GM10248 (cell line): ENCODE measurements at places on chromosomes 1 and 21.

DNA sequence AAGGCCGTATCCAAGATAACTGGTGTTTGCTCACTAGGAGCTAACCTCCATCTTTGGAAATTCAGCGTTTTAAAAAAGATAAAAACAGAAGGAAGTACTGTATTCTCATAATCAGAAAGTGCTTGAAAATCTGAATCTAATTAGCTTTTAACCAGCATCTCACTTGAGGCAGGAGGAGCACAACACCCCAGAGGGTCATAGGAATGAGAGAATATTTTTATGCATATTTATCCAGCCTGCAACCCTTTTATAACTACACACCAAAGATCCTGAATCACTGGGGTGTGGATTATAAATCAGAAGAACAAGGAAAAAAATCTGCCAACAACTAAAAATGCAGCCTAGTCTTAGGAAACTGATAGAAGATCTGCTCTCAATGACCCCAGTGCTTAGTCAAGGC lies 68.0 kb upstream of the PTCH2 start:
- no peak for DNase-seq

DNA sequence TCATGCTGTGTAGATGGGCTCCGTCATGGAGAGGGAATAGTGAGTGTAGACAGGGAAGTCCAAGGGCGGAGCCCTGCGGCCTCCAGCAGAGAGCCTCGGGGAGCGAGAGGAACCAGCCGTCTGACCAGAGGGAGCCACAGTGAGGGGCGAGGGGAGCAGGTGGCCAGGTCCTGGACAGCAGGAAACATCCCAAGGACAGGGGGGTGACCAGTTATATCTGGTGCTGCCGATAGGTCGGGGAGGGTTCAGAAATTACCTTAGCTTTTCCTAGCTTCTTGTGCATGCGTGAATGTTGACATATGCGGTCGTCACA lies 46.5 kb downstream of the TRAPPC10 start:
- DNase-seq = no peak

GRCh38 chr1:16076865-16077238 lies 3.4 kb upstream of the FAM131C start:
- DNase-seq = no peak

GRCh38 chr1:64387389-64388285 lies 82.3 kb upstream of the CACHD1 start:
- no peak for DNase-seq

DNA sequence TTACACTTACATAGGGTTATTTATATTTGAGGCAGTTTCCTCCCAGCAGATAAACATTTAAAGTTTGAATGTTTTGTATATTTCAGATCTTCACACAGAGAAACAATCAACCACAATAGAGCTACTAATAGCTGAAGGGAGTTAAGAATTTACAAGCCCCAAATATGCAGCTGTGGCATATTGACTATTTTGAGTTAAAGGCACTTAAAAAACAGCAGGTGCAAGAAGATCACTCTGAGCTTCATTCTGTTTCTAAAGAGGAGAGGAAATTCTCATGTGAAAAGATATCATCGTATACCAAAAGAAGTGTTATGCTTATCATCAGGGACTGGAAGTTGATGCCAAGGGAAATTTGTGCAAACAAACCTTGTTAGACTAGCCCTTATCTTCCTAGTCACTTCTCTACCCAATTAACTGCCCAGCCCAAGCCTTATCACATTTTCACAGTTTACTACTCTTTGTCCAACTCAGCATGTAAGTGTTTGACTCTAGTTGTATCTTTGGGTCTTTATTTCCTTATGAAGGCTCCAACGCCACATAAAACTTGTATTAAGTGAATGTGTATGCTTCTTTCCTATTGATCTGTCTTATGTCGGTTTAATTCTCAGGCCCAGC lies 66.3 kb upstream of the COG2 start:
- DNase-seq = no peak

- peak; percentile 98 for DNase-seq
These were observed 35.5 kb downstream of the AHDC1 start for GRCh38 chr1:27568300-27569087.

- DNase-seq = no peak
These were observed 275.2 kb downstream of the GRIK1 start for GRCh38 chr21:29664615-29665014.

DNA sequence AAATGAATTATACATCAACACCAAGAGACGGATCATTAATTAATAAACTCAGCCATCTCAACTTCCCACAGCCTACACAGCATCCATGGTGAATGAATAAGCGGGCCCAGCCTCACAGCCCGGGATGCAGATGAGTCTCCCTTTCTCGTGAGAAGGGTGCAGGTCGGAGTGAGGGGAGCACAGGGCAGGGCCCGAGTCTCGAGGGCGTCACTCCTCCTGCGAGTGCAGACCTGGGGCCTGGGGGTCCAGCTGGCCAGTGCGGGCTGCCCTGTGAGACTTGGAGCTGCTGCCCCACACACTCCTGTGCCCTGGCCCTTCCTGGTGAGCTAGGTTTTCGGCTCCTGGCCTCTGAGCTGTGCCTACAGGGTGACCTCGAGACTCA lies 74.7 kb downstream of the AJAP1 start:
- DNase-seq = no peak

- no peak for DNase-seq
These were observed 372.3 kb downstream of the USP25 start for GRCh38 chr21:16102113-16102512.

DNA sequence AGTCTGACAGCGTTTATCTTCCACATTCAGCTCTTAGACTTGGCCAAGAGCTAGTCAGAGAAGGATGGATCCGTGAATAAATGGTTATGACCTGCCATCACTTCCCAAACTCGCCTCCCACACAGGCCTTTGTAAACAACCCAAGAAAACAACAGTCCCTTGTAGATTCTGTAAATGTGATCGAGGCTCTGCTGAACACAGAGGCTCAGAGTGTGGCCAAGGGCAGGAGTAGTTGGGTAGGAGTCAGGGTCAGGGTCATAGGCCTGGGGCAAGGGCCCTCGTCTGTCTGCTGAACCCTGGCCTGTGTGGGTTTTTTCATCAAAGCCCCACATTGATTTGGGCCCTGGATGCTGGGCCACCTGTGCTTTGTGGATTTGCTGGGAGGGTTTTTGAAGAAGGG lies 32.7 kb downstream of the NCMAP start:
- no peak for DNase-seq
